ENCODE measurements at places on chromosomes 3 and 15. TPM values are rescaled to one million over a fixed set of nuclear protein-coding genes. Genes with fewer than 3 reads are reported as not detected.

LRRC49 gene
- polyA plus RNA-seq, result 3.2 TPM

DNA sequence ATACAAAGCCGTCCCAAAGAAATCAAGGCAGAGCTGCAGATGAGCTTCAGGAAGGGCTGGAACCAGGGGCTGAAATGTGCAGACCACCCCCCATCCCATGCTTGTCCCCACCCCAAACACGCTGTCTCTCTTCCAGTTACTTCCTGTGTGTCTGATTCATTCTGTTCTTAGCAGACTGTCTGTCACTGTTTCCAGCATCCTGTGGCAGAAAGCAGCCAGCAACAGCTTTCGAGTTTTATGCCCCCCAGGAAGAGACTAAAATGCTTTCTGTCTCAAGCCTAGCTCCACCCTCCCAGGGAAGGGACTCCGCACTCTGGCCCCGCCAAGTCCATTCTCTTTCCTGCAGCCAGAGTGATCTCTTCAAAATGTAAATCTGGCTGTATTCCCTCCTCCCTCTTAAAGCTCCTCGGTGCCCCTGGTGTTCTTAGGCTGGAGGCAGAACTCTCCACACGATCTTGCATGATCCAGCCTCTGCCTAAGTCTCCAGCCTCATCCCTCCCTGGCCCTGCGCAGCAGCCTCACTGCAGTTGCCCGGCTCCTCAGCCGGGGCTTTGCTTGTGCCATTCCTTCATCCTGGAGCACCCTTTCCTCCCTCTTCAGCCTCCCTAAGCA is 41.5 kb downstream of the HRH1 start:
- no peak for DNase-seq

GP9 gene
- not detected for polyA plus RNA-seq

GRCh38 chr3:56630966-56631365 is 52.1 kb downstream of the TASOR start:
- no peak for DNase-seq

GRCh38 chr15:36481156-36481555 is 98.3 kb upstream of the CDIN1 start:
- no peak for DNase-seq

DNA sequence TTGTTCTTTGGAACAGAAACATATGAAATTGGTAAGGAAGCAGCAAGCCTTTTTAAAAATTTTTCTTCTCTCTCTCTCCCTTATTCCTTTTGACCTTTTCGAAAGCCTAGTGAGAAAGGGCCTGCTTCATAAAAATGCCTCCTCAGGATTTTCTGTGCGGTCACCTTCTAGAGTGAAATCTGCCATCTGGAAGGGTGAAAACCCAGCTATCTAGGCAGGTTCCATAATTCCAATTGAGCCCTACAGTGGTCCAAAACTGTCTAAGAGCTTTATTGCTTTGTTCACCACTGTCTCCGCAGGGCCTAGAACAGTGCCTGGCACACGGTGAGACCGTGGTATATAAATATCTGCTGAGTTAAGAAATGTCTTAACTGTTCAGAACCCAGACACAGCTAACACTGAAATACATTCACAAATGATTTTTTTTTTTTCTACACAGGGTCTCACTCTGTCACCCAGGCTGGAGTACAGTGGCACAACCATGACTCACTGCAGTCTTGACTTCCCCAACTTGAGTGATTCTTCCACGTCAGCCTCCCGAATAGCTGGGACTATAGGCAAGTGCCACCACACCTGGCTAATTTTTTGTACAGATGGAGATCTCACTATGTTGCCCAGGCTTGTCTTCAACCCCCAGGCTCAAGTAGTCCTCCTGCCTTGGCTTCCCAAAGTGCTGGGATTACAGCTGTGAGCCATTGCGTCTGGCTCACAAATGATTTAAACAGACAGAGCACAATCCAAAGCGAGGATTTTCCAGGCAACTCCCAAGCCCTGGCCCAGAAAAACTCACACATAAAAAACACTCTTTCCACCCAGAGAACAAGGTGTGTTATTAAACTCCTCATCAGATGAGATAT is 64.4 kb downstream of the FRMD4B start:
- no peak for DNase-seq

- no peak for DNase-seq
Observed at GRCh38 chr3:33690341-33690740, 27.7 kb downstream of the CLASP2 start.

- no peak for DNase-seq
Observed at GRCh38 chr15:92189166-92189565, 204.5 kb upstream of the ST8SIA2 start.

DNA sequence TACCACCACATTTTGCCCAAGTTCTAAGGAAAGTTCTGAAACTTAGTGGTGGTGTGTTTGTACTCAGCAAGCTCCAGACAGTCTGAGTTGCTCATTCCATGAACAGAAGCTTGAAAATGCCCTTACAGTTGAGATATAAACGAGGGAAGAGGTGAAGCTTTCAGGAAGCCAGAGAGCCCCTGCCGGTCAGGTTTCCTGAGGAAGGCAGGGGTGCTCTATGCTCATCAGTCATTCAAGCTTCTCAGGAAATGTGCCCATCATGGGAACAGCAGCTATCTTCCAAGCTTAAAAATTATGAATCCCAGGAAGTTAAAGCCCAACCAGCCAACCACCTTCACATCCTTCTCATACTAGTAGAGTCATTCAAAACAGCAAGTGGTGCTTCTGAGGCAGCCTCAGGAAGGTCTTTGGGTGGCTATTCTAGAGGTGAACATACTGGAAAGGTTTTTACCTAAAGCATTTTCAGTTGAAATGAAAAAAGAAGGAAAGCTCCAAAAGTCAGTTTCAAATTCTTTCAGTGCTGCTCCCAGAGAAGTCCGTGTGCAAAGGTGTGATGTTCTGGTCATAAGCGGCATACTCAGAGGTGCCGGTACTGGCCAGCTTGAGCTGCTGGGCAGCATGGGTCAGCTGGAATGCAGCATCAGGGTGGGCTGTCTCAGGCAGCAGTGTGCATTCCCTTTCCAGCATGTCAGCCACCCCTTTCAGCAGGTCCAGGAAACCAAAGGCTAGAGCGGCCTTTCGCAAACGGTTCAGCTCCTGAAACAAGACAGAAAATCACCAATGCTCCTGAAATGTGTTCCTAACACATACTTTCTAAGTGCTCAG is 31.8 kb downstream of the INTS14 start:
- DNase-seq, result no peak

ZWILCH gene
- polyA plus RNA-seq, result 13.1 TPM

GRCh38 chr3:42173307-42173706 is 82.2 kb downstream of the TRAK1 start:
- peak; percentile 68 for DNase-seq

GRCh38 chr15:60363087-60363549 is 34.7 kb downstream of the ANXA2 start:
- no peak for DNase-seq

DNA sequence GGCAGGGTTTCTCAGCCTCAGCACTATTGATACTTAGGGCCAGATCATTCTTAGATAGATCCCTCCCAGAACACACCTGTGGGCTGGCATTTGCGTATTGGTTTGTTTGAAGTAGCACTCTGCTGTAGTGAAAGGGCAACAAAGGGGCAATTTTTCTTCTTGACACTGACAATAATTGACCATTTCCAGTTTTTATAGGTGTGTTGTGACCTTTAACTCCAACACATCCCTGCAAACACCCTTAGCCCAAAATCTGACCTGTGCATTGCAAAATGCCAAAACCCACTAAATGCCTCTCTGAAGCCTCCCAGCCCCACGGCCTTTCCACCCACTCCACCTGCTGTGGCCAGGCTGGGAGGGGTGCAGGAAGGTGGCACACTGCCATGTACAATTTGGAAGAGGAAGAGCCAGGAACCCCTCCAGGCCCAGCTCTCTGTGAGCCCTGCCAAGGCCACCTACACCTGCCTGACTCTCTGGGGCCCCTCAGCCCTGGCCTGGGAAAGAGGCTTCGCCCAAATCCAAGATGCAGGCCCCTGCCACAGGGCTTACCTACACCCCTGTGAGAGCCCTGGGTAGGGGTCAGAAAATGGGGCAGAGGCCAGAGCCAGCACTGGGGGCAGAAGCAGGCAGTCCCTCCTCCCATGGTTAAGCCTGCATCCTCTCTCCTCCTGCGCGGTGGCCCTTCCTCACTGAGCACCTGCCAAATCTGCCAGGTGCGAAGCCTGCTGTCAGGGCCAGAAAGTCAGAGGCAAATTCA is 9.6 kb upstream of the CYP11A1 start:
- DNase-seq, result no peak

- no peak for DNase-seq
Observed at GRCh38 chr15:88300089-88300488, 43.5 kb upstream of the NTRK3 start.

DNA sequence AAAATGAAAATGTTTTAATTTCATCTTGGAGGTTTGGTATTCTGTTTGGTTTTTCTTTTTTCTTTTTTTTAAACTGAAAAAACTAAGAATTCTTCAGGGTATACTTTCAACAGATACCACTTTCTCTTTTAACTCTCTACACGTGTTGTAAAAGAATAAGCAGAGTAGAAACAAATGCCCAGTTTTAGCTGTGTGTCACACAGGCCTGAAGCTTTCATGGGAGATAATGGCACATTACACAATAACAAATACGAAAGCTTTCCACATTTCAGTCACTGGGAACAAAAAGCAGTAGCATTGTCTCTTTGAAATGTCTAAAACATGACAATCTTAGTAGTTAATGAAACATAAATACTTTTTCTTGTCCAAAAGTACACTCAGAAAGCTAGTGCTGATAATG is 818.5 kb downstream of the TBL1XR1 start:
- DNase-seq, result no peak

SH2D7 gene
- polyA plus RNA-seq, result 2.4 TPM

KBTBD12 gene
- polyA plus RNA-seq, result 3.6 TPM

- DNase-seq, result no peak
Observed at GRCh38 chr3:116165135-116165534, 280.2 kb downstream of the LSAMP start.

ALPK3 gene
- 1.3 TPM for polyA plus RNA-seq

GRCh38 chr15:41043276-41043951 is 72.7 kb downstream of the INO80 start:
- no peak for DNase-seq

DNA sequence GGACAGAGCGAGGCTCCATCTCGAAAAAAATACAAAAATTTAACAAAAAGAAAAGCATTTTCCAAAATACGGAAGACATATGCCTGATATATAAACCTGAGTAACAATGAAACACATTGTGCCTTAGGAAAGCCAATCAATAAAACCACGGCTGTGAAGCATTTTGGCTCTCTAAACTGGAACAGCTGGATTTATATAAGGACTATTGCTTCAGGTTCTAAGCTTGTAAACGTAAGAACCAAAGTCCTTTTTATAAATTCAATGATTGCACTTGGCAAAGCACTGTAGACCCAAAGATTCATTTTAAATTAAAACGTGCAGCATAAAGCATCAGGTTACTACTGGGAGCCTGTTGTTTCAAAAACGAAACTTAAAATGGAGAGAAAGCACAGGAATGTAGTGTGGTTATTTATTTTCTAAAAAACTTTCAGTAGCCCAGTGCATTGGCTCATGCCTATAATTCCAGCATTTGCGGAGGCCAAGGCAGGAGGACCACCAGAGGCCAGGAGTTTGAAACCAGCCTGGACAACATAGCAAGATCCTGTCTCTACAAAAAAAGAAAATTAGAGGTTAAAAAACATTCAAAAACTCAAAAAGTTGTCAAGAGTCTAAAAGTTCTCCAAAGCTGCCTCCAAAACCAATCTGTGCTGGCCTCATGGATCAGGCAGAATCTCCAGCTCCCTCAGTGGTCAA is 61.5 kb downstream of the USF3 start:
- no peak for DNase-seq

DNA sequence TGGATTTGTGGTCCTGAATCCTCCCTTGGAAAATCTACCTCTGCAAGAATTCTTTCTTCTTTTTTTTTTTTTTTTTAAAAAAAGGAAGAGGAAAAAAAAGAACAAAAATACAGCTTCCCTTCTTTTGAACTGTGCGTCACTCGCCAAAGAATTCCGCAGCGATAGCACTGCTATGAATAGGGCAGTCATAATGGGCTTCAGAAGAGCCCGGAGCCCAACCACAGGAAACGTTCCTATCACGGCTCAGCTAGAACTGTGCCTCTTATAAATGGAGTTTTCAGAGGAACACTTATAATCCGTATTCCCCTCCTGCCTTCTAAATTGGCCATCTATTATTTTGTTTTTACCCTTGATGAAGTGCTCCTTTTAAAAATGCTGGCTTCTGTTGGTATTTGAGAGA is 227.7 kb downstream of the ADAMTS17 start:
- peak; percentile 15 for DNase-seq

SLC27A2 gene
- 15.7 TPM for polyA plus RNA-seq

DNA sequence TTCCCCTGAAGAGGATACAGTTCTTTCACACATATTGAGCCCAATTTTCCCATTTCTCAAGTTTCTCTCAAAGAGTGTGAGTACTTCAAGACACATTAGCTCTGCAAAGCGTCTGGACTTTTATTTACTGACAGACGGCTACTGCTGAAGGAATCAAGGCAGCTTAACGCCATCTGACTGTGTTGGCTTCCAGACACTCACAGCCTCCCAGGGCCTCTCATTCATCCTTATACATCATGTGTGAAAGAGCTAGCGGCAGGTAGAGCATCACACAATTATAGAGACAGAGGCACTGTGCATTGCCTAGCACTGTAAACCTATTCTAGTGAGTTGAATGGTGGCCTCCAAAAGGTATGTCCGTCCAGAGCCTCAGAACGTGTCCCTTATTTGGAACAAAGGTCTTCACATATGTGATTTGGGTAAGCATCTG is 284.1 kb upstream of the STT3B start:
- no peak for DNase-seq

DNA sequence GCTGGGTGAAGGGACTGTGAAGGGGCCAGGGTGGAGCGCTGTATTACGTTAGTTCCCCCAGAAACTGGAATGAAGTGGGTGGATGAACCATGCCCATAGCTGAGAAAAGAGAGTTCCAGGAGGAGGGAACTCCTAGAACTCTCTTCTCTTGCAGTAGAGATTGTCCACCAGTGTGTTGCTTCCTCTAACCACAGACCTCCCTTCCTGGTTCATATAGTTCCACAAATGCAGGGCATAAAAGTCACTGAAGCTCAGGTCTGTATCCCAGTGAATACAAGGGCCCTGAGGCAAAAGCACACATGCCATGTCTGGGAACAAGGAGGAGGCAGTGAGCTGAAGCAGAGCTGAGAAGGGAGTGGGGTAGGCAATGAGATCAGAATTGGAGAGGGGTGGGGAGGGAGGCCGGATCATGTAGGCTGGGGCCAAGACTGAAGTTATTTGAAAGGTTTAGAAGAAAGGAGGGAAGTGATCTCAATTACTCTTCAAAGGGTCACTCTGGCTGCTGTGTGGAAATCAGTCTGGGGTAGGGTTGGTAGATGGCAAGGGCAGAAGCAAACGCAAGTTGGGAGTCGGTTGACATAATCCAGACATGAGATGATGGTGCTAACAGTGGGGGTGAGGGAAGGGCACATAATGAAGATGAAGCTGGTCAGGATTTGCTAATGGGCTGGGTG is 6.5 kb downstream of the A4GNT start:
- DNase-seq, result no peak

FEZF2 gene
- polyA plus RNA-seq, result not detected

SST gene
- polyA plus RNA-seq, result 198 TPM

PSMD2 gene
- polyA plus RNA-seq, result 104 TPM

APOD gene
- polyA plus RNA-seq, result 15.7 TPM

DNA sequence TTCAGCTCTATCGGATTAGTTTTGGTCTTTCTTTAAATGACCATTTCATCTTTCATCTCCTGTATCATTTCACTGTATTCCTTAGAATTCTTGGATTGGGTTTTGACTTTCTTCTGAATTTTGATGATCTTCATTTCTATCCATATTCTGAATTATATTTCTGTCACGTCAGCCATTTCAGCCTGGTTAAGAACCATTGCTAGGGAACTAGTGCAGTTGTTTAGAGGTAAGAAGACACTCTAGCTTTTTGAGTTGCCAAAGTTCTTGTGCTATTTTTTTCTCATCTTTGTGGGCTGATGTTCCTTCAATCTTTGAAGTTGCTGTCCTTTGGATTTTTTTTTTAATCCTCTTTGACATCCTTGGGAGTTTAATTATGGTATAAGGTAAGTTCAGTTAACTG is 54.6 kb downstream of the STRIT1 start:
- no peak for DNase-seq

SERINC4 gene
- polyA plus RNA-seq, result 0.24 TPM
